ENCODE measurements at places on chromosomes 16 and 17. TPM values are rescaled to one million over a fixed set of nuclear protein-coding genes. Genes with fewer than 3 reads are reported as not detected.

- DNase-seq: no peak
These were observed 65.9 kb downstream of the VPS35L start for GRCh38 chr16:19621445-19621844.

DNA sequence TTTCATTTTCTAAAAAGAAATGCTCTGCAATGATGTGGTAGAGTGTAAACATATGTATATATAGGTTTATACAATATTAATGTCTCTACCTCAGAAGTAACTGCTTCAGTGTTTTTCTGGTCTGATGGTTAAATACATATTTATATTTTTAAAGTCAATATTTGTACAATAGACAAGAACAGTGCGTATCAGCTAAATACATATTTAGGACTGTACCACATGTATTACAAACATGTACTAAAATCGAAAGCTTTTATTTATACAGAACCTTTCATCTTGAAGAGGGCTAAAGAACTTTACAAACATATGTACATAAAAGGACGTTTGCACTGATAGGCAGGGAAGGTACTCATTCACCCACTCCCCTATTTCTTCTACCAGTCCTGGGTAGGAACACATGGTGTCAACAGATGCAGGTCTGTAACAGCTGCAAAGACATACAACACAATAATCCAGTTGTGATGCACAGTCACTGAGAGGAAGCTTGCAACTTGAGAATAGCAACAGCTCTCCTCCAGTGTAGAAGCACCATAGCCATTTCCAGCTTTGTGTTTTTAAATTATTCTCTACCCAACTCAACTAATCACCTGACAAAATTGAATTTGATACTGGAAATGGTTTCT, 206.9 kb upstream of the C17orf78 start:
- DNase-seq: no peak

DNA sequence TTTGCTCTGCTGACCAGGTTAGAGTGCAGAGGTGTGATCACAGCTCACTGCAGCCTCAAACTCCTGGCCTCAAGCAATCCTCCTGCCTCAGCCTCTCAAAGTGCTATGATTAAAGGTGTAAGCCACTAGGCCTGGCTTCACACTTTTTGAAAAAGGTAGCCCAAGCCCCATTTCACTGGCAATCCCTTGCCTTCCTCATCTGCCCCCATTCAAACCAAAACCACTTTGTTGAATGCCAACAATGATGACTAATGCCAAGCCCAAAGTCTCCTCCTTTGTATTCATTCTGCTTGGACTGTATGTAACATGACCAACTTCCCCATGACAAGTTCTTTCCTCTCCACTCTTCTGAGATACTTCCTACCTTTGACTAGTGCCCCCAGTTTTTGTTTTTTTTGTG, 33.1 kb downstream of the N4BP1 start:
- DNase-seq: no peak

Gene KRT36
- polyA plus RNA-seq: 0.50 TPM

Gene FOXL1
- polyA plus RNA-seq: 0.51 TPM

Measured in ovary (tissue), 10 donors.